ENCODE measurements at places on chromosomes 2 and 18. TPM values are rescaled to one million over a fixed set of nuclear protein-coding genes. Genes with fewer than 3 reads are reported as not detected.

TLX2 gene
- not detected for total RNA-seq

PARD3B gene
- 35.8 TPM for total RNA-seq

- DNase-seq = no peak
Observed at GRCh38 chr2:182784777-182785176, 68.7 kb downstream of the DNAJC10 start.

DNA sequence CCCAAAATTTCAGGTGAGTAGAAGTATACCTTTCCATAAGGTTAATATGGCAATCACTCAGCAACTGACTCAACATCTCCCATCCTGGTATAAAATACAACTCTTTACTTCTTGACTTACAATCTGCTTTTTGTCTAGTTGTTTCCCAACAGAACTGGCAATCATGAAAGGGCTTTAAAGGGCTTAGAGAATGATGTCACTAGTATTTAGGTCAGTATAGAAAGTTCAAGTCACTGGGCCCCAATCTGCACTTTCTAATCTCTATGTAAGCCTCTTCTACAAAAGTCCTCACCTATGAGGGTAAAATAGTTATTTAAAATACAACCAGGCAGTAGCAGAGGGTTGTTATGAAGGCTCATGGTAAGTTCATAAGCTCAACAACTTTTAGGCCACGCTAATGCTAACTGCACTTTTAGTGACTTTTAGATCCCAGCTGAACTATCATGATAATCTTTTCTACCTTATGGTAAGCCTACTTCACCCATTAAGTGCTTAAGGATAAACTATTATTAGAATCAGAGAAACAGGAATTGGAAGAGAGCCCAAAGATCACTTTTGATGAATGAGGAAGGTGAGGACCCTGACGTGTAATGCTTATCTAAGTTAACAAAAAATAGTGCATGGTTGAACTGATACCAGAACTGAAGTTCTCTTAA, 79.6 kb downstream of the GORASP2 start:
- DNase-seq = no peak
